HFFc6 (cell line): ENCODE measurements at places on chromosomes 16 and 17.

DNA sequence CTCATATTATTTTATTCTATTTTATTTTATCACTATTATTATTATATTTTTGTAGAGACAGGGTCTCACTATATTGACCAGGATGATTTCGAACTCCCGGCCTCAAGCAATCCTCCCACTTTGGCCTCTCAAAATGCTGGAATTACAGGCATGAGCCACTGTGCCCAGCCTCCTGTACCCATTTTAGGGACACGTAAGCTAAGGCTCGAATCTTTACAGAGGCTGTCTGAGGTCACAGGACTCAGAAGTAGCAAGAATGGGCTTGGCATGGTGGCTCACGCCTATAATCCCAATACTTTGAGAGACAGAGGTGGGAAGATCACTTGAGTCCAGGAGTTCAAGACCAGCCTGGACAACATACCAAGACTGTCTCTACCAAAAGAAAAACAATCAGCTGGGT is 12.7 kb upstream of the ABAT start:
- no peak for DNase-seq

DNA sequence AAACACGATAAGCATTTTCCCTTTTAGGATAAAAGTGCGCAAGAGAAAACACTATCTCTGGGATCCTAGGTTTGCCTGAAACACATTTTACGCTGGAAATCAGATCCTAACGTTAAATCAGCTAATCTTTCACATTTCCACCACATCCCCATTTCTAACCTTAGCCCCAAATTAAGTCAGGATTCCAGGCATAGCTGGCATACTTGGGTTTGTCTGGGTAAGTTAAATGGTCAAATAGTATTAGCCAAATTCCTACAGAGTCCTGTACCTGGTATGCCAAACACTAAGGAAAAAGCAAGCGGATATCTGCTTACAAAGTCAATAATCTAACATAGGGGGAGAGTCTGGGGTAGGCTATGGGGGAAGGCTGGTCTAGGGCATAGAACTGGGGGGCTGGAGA is 557.4 kb upstream of the ZFHX3 start:
- DNase-seq: no peak

- DNase-seq: no peak
Measured at GRCh38 chr17:69524854-69525253, 110.4 kb downstream of the MAP2K6 start.

- no peak for DNase-seq
Measured at GRCh38 chr17:74861662-74862107, 2.0 kb upstream of the GRIN2C start.

DNA sequence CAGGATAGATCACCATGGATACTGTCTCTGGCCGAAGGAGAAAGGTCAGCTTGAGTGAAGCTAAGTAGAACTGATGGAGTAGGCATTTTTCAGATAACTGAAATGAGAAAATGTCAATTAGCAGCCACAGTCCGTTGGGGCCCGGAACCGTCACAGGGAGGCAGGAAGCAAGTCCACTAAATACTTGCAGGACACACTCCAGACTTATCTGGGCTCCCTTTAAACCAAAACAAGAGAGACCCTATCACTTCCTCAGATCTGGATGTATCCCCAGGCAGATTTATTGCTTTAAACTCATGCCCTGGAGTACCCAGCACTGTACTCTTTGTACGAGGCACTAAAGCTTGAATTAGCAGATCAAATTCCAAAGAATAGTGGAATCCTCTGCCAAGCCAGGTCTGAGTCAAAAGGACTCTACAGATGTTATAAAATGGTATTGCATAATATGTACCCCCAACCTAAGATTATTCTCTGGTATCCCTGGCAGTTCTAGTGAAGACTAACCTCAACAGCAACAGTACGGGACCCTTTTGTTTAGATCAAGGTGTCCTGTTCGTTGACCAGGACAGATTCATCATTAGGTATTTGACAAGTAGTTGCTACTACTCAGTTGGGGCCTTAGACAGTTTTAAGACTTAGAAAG is 8.1 kb downstream of the ZP2 start:
- DNase-seq: no peak

DNA sequence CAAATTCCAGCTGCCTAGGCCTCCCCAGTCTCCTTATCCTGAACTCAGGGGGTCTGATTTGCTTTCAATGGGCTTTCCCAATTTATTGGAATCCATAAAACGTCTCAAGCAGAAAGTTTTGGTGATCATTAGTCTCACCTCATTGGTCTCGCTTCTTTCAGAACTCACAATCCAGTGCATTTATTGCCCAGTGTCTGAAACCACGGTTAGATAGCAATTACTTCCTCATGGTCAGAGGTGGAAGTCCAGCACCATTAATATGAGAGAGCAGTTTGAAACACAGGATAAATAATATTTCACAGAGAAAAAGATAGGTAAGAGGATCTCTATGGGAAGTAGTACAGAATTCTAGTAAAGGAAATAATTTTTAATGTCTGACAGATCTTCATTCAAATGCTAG is 128.7 kb downstream of the TOX3 start:
- no peak for DNase-seq

- DNase-seq: no peak
Measured at GRCh38 chr16:88309908-88310265, 72.9 kb upstream of the ZNF469 start.

DNA sequence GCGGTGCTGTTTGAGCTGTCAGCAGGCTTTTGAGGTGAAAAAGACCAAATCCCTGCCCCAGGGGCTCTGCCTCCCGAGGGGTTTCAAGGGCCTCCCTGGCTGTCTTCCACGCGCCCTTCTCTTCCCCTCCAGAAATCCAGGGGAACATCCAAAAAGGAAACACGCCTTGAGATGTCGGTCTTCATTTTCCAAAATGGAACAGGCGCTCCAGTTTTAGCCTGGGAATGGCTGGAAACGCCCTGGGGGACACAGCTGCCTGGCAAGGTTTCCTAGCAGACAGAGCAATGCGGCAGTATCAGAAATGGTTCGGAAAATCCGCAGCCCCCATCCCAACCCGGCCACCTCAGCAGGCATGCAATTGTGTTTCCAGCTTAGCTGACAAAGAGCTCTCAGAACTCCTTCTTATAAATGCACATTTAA is 16.6 kb upstream of the LITAF start:
- DNase-seq: no peak

- DNase-seq: no peak
Measured at GRCh38 chr17:67676305-67676704, 41.4 kb upstream of the NOL11 start.

DNA sequence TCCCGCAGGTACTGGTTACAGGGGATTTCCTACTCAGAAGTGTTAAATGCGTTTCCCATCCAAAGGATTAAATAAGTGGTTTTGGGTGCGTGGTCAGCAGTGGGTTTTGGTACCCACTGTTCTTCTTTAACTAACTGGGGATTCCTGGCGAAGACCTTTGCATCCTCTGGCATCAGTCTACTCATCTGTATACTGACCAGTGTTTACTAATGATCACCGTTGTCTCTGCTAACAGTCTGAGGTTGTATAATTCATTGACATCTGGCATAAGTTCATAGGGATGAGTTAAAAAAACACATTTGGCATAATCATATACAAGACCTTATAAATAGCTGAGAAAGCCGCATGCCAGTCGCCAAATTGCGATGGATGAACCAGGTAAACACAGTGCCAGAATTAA is 339.1 kb downstream of the PMP22 start:
- DNase-seq: no peak

- no peak for DNase-seq
Measured at GRCh38 chr17:49435671-49436029, 21.0 kb upstream of the PHB1 start.

- DNase-seq: no peak
Measured at GRCh38 chr17:61970030-61970429, 42.2 kb upstream of the INTS2 start.

GRCh38 chr17:47918006-47918405 is 22.0 kb downstream of the SP2 start:
- DNase-seq: no peak

DNA sequence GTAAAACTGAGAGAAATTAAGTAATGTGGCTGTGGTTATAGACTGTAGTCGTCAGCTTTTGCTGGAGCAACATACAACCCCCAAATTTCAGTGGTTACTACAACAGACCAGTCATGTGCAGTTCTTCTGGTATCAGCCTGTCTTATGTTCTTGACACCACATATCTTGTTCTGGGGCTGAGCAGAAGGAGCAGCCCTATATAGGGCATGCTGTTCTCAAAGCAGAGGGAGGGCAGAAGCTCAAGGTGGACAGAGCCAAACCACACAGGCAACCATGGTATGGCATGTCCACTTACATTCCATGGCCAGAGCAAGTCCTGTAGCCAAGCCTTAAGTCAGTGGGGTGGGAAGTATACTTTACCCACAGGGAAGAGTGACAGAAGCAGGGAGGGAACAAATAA is 7.7 kb downstream of the PRKAR1A start:
- no peak for DNase-seq

DNA sequence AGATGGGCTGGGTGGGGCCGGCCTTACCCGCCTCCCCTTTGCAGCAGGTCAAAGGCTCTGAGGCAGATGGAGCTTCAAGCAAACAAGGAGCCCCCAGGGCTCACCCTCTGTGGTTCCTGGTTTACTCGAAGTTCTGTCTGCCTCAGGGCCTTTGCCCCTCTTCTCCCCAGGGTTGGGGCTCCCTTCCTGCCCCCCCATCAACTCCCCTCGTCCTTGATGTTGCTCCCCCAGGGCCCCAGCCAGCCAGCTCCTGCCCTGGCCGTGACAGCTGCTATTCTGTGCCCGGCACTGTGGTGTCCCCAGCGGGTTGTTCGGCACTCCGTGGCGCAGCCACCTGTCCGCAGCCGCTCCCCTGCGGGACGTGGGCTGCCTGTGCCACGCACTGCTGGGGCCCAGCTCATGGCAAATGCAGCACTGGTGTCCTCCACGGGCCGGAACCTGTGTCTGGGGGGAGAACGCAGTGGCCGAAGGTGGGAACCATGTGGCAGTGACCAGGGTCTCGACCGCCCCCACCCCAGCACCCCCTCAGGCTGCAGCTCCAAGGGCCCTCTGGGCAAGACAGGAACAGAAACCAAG is 4.3 kb upstream of the METRN start:
- no peak for DNase-seq

DNA sequence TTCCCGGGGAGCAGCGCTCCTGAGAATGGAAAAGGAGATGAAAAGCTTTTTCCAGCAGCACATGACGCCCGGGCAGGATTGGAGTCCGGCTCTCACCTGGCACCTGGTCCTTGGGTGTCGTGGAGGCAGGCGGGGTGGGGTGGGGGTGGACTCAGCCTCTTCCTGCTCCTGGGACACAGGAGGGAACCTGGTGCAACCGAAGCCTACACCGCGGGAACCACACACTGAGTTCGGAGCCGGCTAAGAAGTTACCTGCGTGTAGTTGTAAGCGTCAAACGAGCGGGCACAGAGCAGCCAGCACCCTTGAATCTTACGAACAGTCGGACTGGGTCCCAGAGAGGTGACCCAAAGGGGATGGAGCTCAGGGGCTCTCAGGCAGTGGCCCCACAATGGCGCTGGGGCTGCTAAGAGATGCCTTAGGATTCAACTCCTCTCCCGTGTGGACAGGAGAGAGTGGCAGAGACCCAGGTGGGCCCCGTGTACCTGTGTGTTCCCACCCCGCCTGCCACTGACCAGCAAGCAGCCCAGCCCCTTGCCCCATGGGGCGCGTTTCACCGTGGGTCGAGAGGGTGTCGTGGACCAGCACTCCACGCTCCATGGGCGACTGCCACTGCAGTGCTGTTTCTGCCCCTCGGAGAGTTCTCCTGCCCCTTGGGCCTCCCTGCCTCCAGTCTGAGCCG is 105.8 kb upstream of the METRNL start:
- DNase-seq: no peak

GRCh38 chr16:78286065-78286464 is 186.6 kb downstream of the WWOX start:
- no peak for DNase-seq

DNA sequence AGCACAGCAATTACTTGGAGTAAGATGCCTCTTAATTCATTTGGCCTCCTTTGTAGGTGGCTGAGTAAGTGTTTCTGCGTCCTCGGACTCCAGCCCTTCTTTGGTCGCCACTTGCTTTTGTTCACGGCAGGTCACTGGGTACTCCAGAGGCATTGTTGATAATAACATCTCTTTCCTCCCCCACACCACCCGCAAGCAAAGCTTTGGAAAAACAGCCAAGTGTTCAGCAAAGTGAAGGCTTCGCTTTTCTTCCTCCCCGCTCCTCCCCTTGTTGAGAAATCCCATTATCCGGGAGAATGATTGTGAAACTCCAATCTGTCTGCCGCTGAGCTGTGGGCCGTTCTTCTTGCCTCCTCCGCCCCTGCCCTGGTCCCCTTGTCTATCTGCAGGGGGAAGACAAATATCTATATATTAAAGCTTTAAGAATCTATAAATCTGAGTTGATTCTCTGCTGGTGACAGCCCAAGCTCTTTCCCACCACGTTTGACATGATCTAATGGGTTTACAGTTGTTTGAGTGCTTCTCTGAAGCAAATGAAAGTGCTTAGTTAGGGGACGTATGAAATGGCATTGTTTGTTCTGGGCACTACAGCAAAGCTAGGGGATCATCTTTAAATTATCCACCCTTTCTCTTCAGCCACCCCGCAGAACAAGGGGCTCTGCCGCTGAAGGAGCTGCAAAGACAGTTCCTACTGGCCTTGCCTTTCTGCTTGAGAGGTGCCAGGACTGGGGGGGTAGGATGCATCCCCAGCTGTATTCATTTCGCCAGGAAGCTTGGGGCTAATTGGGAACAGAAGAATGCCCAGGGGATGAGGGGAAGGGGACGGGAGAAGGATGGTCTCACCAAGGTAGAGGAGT is 167.1 kb downstream of the CCDC182 start:
- peak; percentile 22 for DNase-seq

GRCh38 chr17:57631871-57632270 is 113.2 kb downstream of the CCDC182 start:
- no peak for DNase-seq

DNA sequence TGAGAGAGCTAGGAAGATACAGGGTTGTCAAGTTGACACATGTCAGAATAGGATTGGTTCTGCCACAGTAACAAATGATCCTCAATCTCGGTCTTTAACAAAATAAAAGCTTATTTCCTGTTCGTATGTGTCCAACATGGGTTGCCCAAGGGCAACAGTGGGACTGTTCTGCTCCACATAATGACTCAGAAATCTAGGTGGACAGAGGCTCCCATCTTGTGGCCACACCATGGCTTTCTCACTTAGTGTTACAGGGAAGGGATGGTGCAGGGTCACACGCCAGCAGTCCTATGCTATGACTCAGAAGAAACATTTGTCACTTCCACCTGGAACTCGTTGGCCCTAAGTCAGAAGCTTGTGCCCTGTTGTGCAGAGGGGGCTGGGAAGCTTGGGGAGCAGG is 364.9 kb downstream of the SNX29 start:
- DNase-seq: peak; percentile 87

- no peak for DNase-seq
Measured at GRCh38 chr17:606508-607250, 108.0 kb downstream of the VPS53 start.

DNA sequence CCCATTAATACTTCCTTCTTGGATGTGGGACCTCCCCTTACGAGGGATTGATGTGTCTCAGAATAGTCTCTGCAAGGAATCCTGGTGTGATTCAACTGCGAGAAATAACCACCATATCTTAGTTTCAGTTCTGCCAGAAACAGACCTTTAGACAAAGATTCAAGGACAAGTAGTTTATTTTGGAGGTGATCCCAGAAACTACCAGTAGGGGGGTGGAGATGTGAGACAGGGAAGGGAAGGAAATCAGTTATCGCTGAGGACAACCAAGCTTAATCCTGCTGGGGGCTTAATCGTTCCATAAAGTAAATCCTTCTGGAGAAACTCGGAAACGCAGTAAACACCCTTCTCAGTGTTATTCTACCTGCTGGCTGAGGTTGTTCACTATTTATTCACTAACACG is 5.0 kb upstream of the SDR42E1 start:
- DNase-seq: no peak
